ENCODE measurements at places on chromosomes 5 and 9.
A peak's percentile ranks its signal among the peaks of the same experiment; 100 is the strongest.

DNA sequence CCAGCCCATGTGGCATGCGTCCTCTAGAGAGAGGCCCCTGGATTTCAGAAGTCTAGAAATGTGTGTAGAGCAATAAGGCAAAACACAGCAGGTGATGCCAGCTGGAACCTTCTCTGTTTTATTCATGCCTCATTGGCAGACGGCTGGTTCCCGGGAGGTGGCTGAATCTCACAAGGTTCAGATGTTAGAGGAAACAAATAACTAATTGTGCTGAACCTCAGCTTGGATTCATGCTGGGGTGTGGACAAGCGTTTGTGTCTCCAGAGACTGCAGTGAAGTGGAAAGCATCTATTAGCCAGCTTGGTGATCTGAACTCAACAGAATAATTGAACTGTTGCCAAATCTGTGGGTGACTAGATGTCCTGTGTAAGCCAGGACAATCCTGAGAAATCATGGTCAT, 131.1 kb upstream of the NR4A3 start:
- no peak for DNase-seq

DNA sequence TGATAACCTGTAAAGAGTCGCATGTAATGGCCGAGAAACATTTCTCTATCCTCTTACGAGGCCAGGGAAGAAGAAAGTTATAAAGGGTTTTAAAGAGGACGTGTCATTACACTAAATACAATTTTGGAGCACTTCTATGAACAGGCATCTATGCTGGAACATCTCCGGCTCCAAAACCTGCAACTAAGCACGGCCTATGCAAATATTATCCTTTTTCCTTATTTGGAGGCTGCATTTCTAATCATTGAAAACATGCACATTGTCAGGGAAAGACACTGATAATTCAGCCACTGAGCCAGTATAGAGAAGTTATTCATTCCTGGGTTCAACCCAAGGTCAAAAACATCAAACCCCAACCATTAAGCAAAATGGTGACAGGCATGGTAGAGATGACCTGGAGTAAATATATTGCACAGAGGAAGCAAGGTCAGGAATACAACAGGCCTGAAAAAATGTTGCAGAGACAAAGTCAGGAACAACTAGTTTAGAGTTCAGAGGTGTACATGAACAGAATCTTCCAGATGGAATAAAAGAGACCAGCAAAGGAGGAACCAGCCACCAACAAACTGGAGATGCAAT, 674.1 kb downstream of the NR2F1-AS1 start:
- DNase-seq, result no peak

GRCh38 chr5:74017112-74017511, 391.1 kb downstream of the ARHGEF28 start:
- no peak for DNase-seq

- DNase-seq, result no peak
These were observed 126.5 kb downstream of the MRPS30 start for GRCh38 chr5:44935262-44935661.

GRCh38 chr5:129362456-129362855, 97.6 kb upstream of the ADAMTS19 start:
- no peak for DNase-seq

DNA sequence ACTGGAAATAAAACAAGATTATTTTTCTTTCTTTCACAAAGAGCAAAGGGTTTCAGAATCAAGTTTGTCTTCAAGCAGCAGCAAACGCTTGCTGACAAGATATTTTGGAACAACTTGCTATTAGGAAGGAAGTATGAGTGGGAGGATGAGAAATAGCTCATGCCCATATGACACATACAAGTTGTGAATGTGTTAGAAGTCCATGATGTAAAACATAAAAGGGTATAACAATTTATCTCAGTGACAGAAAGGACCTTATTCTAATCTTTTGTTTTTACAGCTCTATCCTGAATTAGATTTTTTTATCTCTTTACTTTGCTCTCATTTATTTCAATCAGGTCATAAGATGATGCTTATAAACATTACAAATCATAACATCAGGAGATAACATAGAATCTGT, 516.6 kb upstream of the MEF2C start:
- DNase-seq, result no peak

GRCh38 chr9:132001567-132001966, 78.1 kb downstream of the MED27 start:
- no peak for DNase-seq

DNA sequence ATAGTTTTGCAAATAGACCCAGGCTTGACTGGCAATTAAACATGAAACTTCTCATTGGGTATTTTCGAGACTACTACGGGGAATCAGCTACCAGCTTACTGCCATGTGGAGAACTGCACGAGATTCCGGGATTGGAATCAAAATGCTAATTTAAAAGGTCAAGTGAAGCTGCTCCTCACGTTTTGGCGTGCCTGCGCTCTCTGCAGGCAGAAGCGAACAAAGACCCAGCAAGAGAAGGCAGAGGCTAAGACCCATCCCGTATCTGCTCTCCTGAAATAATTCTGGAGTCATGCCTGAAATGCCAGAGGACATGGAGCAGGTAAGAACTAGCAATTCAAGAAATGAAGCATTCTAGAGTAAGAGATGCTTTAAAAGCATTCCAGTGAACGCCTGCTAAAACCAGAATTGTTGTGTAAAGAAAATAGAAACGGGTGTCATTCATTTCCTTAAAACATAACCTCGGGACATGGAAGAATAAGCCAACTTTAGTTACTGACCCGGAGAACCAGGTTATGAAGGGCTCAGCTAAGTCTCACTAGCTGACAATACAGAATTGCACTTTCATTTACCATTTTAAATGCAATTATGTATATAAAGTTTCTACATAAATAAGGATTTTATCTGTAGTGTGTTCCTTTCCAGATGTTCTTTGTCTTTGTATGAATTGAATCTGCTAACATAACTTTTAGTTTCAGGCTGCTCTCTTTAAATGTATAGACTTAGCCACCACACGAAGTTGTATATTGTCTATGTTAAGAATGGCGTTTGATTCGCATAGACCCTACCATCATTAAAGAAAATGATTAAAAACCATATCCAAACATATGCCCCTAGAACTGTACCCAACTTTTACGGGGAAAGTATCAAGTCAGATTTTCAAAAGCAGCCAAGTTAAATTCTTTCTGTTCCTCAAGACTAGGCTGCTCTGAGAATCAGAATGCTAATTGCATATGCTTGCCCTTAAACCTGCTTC, 2.0 kb upstream of the MAT2B start:
- DNase-seq, result peak; percentile 12

- DNase-seq, result no peak
These were observed 58.5 kb upstream of the GNE start for GRCh38 chr9:36316611-36317317.

- DNase-seq, result no peak
These were observed 266.3 kb downstream of the PSAT1 start for GRCh38 chr9:78563269-78563668.

- DNase-seq, result no peak
These were observed 27.7 kb upstream of the C6 start for GRCh38 chr5:41240985-41241384.

DNA sequence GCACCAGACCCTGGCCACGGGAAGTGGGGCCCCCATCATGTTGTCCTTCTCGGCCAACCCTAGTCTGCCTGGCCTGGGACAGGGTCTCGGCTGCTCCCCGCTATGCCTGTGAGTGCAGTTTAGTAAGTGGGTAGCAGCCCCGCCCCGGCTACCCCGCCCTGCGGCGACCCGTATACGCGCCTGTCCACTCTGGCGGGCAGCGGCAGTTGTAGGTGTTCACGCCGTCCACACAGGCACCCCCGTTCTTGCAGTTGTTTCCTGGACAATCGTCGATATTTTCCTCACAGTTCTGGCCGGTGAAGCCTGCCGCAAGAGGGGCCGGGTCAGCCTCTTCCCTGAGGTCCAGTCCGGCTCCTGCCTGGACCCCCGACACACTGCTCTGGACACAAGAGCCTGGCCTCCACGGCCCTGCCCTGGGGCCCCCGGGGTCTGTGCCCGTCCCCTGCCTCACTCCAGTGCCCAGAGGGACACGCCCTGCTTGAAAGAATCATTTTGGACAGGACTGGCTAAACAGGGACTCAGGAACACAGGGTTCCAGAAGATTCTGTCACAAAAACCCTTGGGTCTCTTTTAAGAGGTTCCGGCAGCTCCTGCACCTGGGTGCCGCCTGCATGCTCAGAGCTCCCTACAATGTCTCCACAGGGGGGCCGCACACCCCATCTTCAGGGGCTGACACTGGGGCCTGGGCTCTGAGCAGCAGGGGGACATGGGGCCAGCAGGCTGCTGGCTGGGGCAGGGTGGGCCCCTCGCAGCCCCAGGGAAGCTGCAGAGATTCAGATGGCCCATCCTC, 26.4 kb downstream of the NOTCH1 start:
- no peak for DNase-seq

Data from stimulated activated naive CD4-positive, alpha-beta T cell (primary cell).